K562 (cell line): ENCODE measurements at places on chromosomes 12 and 14. TPM values are rescaled to one million over a fixed set of nuclear protein-coding genes. Genes with fewer than 3 reads are reported as not detected.

Gene PFDN5
- total RNA-seq, result 361 and 366 TPM in 2 replicates

Gene CRACR2A
- 12.7 and 15.1 TPM in 2 replicates for total RNA-seq

Gene MMP19
- 1.1 and 1.3 TPM in 2 replicates for total RNA-seq

Gene TPH2
- not detected in 2 replicates for total RNA-seq

DNA sequence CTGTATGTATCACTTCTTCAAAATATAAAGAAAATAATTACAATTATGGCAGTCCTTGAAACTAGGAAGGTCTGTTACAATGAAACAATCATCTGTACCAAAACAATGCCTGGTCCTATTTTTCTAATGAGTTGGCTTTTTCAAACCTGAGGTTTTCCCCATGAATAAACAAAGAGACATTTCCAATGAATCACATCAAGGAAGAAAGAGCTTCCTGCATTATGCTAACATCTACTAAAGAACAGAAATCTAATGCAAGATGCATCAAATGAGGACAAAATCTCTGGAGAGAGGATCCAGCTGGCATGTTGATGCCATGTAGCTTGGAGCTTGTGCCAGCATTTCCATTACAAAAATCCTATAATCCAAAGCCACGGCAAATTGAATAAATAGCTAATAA lies 29.3 kb downstream of the NIN start:
- H3K4me3 ChIP-seq, result no peak overlapping the region
- H3K27me3 ChIP-seq, result no peaks in the 10 kb centered on the region
- no peaks in the 10 kb centered on the region for H3K36me3 ChIP-seq
- H3K27ac ChIP-seq, result no peak overlapping the region
- H3K4me1 ChIP-seq, result no peaks in the 10 kb centered on the region
- no peak for DNase-seq

DNA sequence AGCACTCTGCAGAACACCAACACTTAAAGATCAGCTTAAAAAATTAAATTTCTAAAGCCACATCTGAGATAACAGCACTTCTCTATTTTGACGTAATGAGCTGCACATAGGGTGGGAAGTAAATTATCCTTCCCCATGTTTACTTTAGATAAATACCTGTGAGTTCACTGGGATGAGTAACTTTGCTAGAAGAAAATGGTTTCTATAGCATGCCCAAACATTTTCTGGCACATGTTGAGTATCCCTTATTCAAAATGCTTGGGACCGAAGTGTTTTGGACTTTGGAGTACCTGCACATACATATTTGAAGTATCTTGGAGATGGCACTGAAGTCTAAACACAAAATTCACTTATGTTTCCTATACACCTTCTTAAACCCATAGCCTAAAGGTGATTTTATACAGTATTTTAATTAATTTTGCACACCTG lies 6.6 kb downstream of the SLC38A2 start:
- DNase-seq, result no peak
- no peak overlapping the region for H3K27ac ChIP-seq
- no peaks in the 10 kb centered on the region for H3K27me3 ChIP-seq
- H3K4me3 ChIP-seq, result no peak overlapping the region

DNA sequence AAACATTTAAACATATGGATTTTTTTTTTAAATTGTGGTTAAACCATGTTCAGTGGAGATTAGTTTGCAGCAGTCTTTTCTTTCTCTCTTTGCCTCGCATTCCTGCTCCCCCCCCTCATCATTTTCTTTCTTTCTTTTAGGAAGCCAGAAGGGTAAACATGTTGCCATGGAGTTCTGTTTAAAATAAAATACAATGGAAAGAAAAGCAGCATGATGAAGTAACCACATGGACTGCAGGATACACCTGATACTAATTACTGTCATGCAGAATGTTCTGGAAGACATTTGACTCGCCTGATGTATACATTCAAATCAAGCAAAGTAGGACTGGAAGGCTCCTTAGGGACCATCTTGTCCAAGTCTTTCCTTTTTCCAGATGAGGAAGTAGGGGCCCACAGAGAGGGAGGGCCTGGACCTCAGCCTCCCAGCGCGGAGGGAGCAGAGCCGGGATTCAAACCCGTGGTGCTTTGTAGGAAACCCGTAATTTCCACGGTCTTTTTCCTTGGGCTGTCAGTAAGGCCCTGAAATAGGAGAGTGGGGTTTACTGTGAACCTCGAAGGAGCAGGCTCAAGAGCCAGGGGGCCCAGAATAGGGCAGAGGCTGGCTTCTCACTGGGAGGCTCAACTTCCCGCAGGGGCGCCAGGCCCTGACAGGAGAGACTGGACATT lies 2.4 kb upstream of the MEG3 start:
- H3K4me1 ChIP-seq, result peaks cover 4% of the 10 kb centered on the region; the same call in 1 of the 3 replicates
- no peaks in the 10 kb centered on the region for H3K36me3 ChIP-seq
- DNase-seq, result no peak

- no peaks in the 10 kb centered on the region for H3K4me1 ChIP-seq
- no peak overlapping the region for H3K4me3 ChIP-seq
- no peaks in the 10 kb centered on the region for H3K36me3 ChIP-seq
- DNase-seq, result no peak
- no peaks in the 10 kb centered on the region for H3K27me3 ChIP-seq
- H3K27ac ChIP-seq, result no peak overlapping the region
Observed at GRCh38 chr12:78864870-78865463, 393 bp downstream of the SYT1 start.

GRCh38 chr14:53640695-53641094 lies 315.9 kb downstream of the BMP4 start:
- no peak for DNase-seq
- no peaks in the 10 kb centered on the region for H3K27me3 ChIP-seq
- no peaks in the 10 kb centered on the region for H3K4me1 ChIP-seq
- H3K36me3 ChIP-seq, result no peaks in the 10 kb centered on the region
- no peak overlapping the region for H3K4me3 ChIP-seq
- no peak overlapping the region for H3K27ac ChIP-seq

- no peaks in the 10 kb centered on the region for H3K4me1 ChIP-seq
- H3K27ac ChIP-seq, result no peak overlapping the region
- H3K36me3 ChIP-seq, result no peaks in the 10 kb centered on the region
- no peak for DNase-seq
- peaks cover 6% of the 10 kb centered on the region for H3K27me3 ChIP-seq
Observed at GRCh38 chr14:66015071-66015780, 470.9 kb upstream of the CCDC196 start.
